ENCODE measurements at places on chromosomes 12 and 14. TPM values are rescaled to one million over a fixed set of nuclear protein-coding genes. Genes with fewer than 3 reads are reported as not detected.

GRCh38 chr12:83198291-83199015 is 511.7 kb downstream of the TMTC2 start:
- peak; percentile 10 for DNase-seq

- no peak for DNase-seq
Observed at GRCh38 chr14:51211149-51211548, 28.9 kb upstream of the TMX1 start.

Gene DPPA3
- total RNA-seq: 2.8 TPM

Gene TEAD4
- total RNA-seq: 137 TPM

Measured in GM23338 (cell line).